Esophagus muscularis mucosa (tissue), 4 donors: ENCODE measurements at places on chromosomes 6 and 20.

GRCh38 chr6:52483671-52484003, 63.5 kb downstream of the EFHC1 start:
- DNase-seq = peak; percentile 50

DNA sequence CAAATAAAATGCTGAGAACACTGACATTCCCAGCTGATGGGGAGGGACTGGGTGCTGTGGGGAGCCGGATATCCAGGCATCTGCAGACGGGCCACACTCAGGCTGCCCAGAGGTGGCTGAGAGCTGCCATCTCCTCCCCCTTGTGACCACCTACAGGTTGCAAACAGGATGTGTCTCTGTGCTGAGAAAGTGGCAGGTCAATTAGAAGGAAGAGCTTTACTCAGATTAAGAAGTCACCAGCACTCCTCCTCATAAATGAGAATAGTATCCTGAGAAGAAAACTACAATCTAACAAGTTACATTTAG, 63.0 kb downstream of the HUS1B start:
- DNase-seq = no peak

- DNase-seq = no peak
Measured at GRCh38 chr6:89536231-89536630, 102.3 kb downstream of the LYRM2 start.

DNA sequence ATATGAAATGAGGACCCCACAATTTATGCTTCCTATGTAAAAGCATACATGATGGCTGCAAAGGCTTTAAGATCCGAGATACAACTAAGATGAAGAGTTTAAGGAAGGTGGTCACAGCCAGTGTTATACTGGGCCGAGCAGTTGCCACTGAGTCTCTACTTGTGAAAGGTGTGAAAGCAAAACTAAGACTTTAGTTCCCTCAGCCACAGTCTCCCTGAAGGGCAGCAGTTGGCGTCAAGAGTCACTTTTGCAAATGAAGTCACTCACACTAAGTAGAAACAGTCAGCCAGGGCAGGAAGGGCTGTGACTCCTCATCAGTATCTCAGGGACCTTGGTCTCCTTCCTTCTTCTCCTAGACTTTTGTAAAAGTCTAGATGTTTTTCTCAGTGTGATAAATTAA, 191.6 kb upstream of the MCHR2 start:
- no peak for DNase-seq

GRCh38 chr20:30610029-30610693, 647.3 kb upstream of the DEFB115 start:
- no peak for DNase-seq

DNA sequence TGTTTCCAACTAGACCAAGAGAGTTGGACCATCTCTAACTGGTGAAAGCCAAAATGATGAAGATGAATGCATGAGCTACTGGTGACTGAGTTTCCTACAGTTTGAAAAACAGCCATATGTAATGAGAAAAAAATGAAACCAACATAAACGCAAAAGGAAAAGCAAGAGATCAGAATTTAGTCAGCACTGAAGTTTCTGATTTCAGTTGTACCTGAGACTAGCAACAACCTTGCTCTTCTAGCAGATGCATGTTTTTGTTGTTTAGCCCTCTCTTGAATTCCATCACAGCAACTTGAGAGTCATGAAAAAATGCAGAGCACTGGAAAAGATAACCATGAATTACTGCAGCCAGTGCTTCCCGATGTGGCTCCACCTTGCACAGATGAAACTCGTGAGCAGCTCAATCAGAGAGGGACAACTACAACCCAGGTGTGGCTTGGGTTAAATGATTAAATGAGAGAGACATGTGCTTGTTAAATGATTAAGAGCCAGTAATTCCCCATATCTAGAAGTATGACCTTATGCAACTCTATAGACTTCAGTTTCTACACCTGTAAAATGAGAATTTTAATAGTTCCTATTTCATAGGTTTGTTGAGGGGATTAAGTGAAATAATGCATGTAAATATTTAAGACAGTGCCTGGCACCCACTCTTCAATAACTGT, 104.8 kb downstream of the ELOVL4 start:
- DNase-seq = no peak

DNA sequence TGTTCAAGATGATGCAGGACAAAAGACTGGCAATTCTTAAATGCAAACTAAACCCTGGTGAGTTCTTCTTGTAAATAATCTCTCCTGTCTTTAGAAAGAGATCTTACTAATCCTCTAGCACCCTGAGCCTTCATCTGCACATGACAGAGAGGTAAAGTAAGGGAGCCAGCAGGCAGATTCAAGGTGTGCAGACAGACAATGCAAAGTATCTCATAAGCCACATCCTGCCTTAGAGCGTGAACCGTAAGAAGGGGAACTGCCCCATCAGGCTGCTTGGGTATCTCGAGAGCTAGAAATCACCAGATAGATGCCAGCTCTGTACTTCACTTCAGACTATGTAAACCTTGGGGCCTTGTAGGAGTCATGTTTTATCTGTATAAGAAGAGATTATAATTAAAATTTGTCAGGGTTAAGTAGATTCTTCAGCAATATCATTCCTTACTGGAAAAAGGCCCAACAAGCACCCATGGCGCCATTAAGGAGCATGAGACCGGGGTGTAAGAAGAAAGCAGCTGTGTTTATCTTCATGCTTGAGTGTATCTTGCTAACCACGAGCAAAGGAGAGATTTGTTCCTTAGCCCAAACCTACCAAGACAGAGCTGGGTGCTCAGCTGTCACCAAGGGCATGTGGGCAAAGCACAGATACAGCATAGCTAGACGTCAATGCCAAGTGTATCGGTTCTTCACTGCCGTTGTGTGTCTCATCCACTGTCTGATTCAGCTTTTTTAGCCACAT, 24.4 kb downstream of the CNR1 start:
- DNase-seq = no peak

- DNase-seq = no peak
Measured at GRCh38 chr6:150251566-150252186, 108.8 kb downstream of the PPP1R14C start.

- DNase-seq = no peak
Measured at GRCh38 chr6:85163156-85164080, 286.5 kb upstream of the NT5E start.

GRCh38 chr6:136351518-136352110, 62.0 kb upstream of the BCLAF1 start:
- no peak for DNase-seq

DNA sequence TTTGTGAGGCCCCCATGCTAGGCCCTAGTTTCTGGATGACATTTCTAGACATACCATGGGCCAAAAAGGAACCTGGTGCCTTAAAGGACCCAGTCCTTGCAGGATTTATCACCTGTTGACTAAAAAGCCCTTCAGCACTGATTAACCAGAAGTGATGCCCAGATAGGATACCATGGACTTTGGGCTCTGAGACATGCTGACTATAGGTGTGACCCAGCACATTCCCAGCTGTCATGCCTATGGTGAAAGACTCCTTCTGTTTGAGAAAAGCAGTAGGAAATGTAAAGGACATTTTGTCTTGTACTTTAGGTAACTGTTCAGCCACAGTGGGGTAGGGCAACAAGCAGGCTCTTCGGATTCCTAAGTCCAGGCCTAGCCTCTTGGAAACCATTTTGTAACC, 724.2 kb downstream of the CD109 start:
- no peak for DNase-seq

GRCh38 chr6:31057426-31058003, 47.2 kb downstream of the MUC22 start:
- DNase-seq = no peak

- no peak for DNase-seq
Measured at GRCh38 chr6:3340894-3341293, 82.1 kb downstream of the PSMG4 start.

DNA sequence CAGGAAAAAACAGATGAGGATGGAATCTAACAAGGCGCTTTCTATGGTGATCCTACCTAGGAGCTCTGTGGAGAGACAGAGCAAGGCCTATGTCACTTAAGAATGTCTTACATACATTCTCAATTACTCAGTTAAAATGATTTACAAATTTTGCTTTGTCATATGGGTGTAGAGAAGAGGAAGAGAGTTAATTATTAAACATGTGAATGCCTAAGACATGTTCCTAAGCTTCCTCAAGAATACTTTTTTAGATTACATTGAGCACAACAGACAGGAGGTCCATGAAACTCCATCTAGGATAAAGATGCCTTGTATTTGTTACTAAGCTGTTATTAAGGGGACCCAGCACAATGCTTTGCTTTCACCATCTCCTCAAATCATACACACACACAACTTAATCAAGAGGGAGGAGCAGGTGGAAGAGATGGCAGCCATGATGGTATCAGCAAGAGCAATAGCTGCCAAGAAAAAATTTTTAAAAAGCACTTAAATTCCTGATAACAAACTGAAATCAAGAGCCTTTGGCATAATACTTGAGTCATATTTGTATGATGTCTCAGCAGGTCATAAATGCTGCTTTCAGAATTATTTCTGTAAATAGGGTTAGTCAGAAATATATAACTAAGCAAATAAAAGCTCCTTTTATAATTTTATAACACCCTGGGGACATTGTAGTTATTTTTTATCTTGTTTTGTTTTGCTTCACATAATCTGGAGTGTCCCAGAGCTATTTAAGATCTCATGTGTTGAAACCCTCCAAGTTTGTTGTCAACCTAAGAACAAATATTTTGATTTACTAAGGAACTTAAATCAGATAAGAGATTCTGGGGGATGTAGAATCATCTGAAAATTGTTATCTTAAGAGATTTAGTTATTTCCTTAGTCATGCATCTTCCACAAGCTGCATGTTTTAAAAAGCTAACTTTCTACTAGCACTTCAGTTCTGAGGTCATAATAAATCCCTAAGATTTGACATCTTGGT, 70.0 kb upstream of the CD2AP start:
- DNase-seq = no peak

DNA sequence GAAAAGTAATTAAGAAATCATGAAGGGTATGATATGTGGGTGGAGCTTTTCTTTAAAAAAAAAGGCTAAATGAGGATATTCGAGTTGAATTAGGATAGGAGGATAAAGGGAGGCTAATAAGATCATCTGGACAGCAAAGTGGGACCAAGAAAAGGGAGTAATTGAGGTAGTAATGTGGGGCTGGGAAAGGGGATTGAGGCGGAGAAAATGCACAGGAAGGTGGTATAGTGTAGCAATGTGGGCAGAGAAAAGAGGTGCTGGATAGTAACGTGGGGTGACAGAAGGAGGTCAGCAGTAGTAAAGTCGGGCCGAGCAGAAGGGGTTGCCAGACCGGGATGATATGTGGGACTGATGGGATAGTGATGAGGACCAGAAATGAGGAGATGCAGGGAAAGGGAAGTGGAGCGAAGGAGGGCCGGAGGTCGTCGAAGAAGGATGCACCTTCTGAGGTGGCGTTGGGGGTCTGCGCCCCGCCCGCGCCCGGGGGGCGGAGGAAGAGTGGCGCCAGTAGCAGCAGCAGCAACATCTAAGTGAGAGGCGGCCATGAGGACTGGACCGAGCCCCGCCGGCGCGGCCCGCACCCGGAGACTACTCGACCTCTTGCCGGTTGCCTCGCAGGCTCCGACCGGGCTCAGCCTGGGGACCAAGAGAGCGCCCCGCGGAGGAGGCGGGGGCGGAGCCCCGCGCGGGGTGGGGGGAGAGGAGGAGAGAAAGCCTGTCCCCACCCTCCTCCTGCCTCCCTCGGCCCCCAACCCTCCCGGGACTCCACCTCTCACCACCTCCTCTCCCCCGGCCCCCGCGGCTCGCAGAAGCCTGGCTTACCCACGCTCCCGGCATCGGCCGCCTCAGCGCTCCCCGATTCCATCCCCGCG, 887 bp downstream of the GABBR1 start:
- DNase-seq = no peak

- DNase-seq = peak; percentile 94
Measured at GRCh38 chr20:33667676-33668465, 1.1 kb downstream of the ACTL10 start.

DNA sequence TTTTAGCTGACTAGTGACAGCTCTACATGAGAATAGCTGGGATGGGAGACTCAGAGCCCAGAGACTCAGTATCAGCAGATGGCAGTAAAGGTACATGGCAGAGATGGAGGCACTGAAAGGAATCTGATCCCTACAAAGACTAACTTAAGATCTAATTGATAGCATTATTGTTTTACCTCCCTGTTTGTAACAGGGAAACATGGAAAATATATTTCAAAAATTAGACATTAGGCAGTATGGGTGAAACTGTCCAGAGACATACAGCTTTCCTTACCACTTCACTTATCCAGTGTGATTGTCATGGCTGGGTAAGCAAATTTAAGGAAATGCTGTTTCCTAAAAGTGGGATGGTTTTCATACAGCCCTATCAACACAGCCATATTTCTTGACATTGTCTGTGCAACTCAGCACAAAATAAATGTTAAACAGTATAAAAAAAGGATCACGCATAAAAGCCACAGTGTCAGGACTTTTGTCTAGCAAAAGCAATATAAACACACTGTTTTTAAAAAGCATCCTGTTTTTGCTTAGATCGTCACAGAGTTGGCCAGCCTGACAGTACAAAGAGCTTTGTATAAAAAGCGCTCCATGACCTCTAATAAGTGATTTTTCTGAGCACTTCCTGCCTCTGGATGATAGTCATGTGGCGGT, 376.9 kb downstream of the PHF3 start:
- DNase-seq = no peak

GRCh38 chr6:159899994-159900745, 9.4 kb downstream of the MAS1 start:
- DNase-seq = no peak

GRCh38 chr6:99093456-99094190, 145.9 kb upstream of the FBXL4 start:
- DNase-seq = no peak

DNA sequence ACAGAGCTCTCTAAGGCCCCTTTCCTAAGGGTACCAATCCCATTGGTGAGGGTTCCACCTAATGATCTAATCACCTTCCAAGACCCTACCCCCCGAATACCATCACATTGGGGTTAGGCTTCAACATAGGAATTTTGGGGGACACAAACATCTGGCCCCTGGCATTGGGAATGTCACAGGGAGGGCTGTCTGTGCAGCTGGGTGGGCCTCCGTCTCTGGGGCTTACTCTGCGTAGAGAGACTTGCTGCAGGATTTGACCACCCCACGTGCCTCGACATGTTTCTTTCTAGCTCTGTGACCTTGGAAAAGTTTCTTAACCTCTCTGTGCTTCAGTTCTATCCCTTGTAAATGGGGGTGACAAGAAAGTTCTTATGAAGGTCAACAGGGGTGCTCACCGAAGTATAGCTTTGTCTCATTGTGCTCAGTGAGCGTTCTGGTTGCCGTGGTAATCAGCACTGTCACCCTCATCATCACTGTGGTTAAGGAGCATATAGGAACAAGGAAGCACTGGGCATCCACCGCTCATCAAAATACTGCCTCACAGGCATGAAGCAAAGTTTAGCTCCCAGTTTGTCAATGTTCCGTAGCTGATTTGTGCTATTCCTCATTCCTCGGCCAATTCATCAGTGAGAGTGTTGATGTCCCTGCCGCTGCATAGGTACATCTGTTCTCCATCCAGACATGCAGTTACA, 152.8 kb downstream of the SYCP2 start:
- peak; percentile 85 for DNase-seq

- no peak for DNase-seq
Measured at GRCh38 chr6:156337801-156338200, 439.4 kb upstream of the ARID1B start.

- no peak for DNase-seq
Measured at GRCh38 chr6:56222499-56222898, 24.9 kb downstream of the COL21A1 start.

GRCh38 chr20:37651932-37652331, 41.9 kb upstream of the CTNNBL1 start:
- DNase-seq = no peak

- DNase-seq = no peak
Measured at GRCh38 chr6:98828211-98828788, 6.1 kb upstream of the POU3F2 start.

GRCh38 chr6:2979819-2980464, 8.6 kb upstream of the SERPINB6 start:
- no peak for DNase-seq

GRCh38 chr6:170091000-170091638, 199.8 kb downstream of the DLL1 start:
- no peak for DNase-seq
